HS-27A (cell line): ENCODE measurements at places on chromosomes 7 and 10.

DNA sequence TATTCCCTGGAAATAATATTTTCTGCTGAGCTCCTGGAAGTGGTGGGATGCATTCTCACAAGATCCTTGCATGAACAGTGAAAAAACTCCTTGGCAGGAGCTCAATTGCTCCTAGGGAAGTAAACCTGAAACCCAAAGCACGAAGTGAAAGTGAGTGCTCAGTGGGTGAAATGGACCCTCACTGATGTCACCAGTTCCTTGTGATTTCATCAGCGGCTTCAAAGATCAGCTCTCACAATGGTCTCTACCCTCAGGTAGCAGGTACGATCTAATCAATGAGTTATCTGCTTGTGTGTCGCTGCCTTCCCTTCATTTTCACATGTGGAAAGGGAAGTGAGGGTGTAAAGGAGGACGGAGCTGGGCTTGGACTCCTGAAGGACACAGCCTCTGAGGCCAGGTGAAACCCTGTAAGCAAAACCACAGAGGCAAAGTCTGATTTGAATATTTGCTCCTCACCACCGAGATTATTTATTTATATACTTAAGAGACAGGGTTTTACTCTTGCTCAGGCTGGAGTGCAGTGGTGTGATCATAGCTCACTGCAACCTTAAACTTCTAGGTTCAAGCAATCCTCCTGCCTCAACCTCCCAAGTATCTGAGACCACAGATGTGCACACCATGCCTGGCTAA is 255.4 kb upstream of the LYZL1 start:
- DNase-seq, result no peak

DNA sequence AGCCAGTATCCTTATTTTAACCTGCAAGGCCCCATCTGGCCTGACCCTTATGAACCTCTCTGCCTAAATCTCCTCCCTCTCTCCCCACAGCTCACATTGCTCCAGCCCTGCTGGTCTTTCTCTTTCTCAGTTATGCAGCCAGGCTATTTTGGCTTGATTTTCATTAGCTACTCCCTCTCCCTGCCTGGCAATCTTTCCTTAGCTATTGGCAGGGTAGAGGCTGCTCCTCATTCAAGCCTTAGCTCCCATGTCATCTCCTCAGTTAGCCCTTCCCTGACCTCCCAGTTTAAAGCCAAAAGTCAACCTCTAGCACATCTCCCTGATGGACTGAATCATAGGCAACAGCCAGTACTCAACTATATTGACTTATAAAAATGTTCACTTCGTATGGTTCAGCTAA is 214.4 kb upstream of the CELF2 start:
- no peak for DNase-seq

- DNase-seq, result no peak
Observed at GRCh38 chr7:91940171-91940570, 491 bp upstream of the AKAP9 start.

DNA sequence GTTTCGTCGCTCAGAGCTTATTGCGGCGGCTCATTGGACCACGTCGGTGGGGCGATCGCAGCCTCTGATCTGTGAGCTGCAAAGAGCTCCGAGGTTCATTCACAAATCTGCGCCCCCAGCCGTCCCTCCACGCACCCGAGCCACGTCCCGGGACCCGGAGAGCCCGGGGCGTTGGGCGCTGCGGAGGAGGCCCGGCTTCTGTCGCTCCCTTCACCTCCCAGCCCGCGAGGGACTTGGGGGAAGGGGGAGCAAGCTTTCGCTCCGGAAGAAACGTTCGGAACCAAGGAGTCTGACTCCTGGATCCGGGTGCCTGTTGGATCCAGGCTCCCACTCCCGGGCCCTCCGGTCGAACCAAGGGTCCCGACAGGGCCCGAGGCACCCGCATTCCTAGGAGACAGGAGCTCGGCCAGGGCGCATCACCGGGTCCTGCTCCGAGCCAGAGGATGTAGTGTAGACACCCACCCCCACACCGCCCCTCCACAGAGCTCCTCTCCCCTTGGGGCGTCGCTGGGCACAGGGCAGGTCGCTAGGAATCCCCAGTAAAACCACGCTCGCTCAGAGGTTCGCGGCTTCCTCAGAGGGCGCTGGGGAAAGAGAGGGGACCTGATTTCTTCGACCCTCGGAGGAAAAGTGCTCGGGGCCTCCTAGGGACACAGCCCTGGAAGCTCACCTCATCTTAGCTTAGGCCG is 7.9 kb upstream of the EN2 start:
- DNase-seq, result no peak

DNA sequence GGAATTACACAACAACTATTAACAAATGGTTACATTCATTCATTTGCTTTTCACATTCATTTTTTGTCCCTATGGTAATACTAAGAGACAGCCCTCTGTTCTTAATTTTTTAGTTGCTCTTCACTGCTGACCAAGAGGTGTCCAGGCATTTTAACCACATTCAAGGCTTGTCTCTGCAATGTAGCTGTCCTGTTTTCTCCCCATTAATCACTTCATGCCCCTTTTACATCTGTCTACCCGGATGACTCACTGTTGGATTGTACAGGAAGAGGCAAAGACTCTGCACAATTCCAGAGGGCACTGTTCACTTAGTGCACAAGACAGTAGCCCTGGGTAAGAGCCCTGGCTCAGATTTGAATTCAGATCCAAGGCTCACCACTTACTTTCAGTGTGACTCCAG is 168.5 kb downstream of the NOC3L start:
- no peak for DNase-seq

- DNase-seq, result peak; percentile 40
Observed at GRCh38 chr7:131538071-131538812, 18.2 kb downstream of the PODXL start.

- DNase-seq, result no peak
Observed at GRCh38 chr7:50646069-50646468, 80.9 kb upstream of the DDC start.

GRCh38 chr7:142669074-142669654 is 80.1 kb upstream of the PRSS1 start:
- no peak for DNase-seq

GRCh38 chr10:13347043-13347499 is 1.0 kb downstream of the SEPHS1 start:
- no peak for DNase-seq

GRCh38 chr7:151172273-151173141 is 5.0 kb upstream of the GBX1 start:
- DNase-seq, result no peak
